Activated T-helper 1 cell treated with anti-CD3 and anti-CD28 coated beads, Interleukin-2, amount 50 U/mL, for 16 hours (primary cell): ENCODE measurements at places on chromosomes 6 and 20.

DNA sequence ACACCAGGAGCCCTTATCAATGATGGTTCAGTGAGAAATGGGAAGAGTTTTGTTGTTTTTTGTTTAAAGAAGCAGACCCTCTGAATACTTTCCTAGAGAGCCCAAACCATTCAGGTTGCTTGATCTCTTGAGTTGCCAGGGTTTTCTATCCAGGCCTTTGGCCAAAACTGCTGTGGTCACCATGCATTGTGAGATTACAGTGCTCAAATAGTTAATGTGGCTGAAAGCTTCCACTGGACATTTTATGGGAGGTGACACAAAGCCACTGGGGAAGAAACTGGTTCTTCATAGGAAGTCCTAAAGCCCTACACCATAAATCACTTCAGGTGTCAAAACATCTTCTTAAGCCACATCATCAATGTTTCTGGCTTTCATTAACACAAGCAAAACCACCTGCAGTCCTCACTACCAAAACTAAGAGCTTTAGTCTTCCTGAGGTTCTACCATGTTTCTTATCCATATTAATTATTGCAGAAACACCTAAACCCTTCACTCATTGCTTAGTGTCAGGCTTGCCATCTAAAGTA is 101.6 kb downstream of the IBTK start:
- DNase-seq: no peak

DNA sequence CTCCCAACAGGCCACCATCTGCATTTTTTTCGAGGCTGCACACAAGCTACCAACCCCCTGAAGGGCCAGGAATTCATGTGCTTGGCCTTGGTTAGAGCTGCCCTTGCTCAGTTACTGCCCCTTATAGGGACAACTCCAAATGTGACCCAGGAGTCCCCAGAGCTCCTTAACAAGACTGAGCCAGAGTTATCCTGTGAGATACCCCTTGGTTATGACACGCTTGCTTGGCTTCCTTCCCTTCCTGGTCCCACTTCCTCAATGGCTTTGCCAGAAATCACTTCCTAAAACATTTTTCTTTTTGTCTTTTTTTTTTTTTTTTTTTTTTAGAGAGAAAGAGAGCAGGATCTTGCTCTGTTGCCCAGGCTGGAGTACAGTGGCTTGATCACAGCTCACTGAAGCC is 8.9 kb downstream of the TREM1 start:
- no peak for DNase-seq

DNA sequence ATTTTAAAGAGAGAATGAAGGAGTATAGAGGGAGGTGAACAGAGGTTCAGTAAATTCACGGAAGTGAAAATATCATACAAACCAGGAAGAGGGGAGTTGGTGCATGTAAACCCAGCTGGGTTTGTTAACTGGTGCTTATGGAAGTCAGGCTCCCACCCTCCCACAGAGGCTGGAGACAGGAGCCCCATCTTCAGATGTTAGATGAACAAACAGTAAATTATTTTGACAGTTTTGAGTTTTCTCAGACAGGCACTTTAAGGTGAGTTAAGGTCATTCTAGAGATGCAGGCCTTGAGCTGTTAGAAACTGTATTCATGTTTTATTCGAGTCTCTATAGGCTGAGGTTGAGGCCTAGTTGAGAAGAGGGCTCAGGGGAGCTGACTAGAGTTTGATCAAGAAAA is 41.8 kb upstream of the FUCA2 start:
- DNase-seq: no peak

- DNase-seq: no peak
These were observed 223.7 kb downstream of the GMDS start for GRCh38 chr6:2021713-2022125.

- DNase-seq: no peak
These were observed 492.5 kb downstream of the CDKAL1 start for GRCh38 chr6:21026576-21027273.

DNA sequence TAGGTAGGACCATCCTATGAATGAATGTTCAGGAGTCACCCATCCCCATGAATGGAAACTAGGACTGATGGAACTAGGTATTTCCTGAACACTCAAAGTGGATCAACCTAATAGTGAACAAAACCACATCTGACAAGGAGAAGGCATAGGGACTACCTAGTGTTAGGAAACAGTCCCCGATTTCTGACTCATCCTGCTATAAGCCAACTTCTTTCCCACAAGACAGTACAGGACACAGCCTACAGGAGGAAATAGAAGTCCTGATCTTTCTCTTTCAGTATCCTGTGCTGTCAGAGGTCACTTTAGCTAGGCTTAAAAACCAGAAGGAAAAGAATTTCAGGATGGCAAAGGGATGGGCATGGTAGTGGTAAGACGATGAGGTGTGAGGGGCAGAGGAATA is 19.5 kb upstream of the GMDS start:
- DNase-seq: no peak

GRCh38 chr6:91083211-91083610 is 496.3 kb upstream of the MAP3K7 start:
- no peak for DNase-seq

DNA sequence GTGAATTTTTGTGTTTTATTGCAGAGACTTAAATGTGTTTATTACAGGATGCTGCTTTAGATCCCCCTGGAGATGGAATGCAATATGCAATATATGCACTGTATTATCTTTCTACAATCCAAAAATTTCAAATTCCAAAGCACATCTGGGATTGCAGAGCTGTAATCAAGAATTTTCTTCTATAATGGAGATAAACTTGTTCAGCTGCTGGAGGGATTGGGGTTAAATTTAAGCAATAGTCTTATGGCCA is 66.4 kb downstream of the MKKS start:
- DNase-seq: no peak

GRCh38 chr6:2583459-2583858 is 167.3 kb downstream of the MYLK4 start:
- DNase-seq: no peak

DNA sequence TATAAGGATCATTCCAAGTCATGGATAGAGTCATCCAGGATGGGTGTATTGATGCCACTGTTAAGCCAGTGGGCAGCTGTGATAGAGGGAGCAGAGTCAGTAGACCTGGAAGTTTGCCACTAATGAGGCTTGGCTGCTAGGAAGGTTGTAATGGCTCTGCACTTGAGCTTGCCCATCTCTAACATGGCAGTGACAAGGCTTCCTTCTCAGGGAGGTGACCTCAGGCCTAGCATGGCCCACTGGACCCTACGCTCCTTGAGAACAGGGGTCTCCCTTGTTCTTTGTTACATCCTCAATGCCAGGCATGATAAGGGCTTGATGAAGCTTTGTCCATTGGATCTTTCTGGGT is 155.1 kb downstream of the CD83 start:
- DNase-seq: no peak

DNA sequence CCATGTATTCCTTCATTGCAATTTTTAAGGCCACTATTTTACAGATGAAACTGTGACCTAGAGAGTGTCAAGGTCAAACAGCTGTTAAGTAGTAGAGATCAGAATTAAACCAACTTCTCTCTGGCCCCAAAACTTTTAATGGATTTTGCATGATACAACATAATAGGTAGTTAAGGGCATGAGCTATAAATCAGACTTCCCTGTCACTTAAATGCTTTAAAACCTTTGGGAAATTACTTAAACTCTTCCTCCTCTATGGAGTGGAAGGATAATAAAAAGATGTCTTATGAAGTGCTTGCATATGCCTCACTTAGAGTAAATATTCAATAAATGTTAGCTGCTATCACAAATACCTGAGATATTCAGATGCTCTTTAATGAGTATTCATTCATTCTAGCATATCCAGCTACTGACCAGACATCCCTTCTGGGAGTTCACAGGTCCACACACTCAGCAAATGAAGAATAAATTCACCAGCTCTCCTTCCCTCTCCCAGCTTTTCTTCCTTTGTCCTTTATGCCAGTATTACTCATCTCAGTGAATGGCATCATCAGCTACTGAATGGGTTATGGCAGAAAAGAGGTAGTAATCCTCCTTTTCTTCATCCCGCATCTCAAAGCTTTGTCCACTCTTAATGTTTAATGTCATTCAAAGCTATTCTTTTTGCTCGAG is 36.2 kb downstream of the EYA4 start:
- DNase-seq: no peak

DNA sequence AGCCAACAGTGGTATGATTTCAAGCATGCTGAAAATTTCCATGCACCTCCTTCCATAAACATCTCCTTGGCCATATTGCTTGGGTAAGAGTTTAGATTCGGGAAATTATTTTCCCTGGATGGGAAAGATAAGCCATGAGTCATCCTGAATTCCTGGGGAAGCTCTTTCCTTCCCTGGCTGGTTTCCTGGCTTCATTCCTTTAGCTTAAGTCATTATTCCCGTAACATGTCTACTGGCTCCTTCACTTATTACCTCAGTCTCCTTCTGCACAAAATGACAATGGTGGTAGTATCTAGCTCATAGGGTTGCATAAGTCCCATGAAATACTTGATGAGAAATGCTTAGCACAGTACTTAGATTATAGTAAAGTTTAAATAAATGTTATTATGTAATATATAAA is 27.6 kb downstream of the TINAG start:
- DNase-seq: no peak

GRCh38 chr20:40630713-40631112 is 58.3 kb downstream of the MAFB start:
- DNase-seq: no peak

DNA sequence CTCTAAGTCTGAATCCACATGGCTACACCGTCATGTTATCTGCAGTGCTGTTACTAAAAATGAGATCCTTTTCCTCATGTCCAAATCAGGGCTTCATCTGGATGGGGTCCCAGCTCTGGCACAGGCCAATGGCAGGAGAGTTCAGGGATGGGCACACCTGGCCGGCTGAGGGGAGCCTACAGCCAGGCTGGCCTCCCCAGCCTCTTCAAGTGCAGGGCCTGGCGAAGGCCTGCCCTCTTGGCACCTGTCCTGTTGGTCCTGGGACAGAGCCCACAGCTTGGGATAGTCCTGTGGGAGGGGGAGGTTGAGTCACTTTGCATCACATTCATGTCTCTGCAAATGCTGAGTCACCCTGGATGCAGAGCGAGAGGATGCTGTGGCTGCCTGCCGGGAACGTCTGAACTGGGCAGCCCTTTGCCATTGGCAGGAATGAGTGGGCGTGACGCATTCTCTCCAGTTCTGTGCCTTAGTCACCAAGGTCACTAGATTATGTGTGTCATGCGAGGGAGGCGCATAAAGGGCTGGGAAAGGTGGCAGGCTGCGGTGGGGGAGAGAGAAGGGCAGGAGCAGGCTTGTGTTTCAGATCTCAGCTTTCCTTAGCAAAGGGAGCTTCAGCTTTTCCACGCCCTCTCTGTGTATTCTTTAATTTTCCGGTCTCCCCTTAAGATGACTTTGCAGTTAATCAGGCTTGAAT is 223.2 kb upstream of the ECI2 start:
- no peak for DNase-seq

DNA sequence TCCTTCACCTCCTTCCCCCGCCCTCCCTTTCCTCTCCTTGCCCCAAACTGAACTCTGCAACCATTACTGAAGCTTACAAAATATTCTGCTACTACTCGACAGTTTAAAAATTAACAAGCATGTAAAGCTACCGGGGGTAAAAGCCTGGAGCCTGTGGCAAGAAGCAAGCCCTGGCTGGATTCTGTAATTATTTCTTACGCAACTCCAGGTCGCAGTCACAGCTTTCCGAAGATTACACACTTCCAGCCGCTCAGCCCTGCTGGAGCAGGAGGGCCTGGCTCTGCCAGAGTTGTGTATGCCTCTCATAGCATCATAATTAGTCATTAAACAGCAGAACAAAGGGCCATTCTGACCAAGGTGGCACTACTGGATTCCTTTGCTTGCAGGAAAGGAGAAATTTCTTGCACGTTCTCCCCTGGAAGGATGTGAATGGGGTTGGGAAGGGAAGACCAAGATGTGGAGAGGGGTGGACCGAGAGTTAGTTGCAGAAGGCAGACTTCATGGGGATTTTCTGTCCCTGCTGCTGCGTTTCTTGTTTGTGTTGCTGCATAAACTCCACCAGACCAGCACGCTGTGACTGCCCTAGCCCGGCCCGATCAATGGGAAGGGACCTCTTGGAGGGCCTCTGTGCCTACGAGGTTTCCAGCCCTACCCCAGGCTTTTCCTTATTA is 23.6 kb downstream of the FOXQ1 start:
- DNase-seq: no peak

GRCh38 chr6:151242420-151242861 is 2.7 kb downstream of the AKAP12 start:
- no peak for DNase-seq

GRCh38 chr6:132651062-132651461 is 7.9 kb downstream of the TAAR1 start:
- no peak for DNase-seq

- DNase-seq: peak; percentile 29
These were observed 26.0 kb downstream of the PTGIS start for GRCh38 chr20:49541733-49542513.

DNA sequence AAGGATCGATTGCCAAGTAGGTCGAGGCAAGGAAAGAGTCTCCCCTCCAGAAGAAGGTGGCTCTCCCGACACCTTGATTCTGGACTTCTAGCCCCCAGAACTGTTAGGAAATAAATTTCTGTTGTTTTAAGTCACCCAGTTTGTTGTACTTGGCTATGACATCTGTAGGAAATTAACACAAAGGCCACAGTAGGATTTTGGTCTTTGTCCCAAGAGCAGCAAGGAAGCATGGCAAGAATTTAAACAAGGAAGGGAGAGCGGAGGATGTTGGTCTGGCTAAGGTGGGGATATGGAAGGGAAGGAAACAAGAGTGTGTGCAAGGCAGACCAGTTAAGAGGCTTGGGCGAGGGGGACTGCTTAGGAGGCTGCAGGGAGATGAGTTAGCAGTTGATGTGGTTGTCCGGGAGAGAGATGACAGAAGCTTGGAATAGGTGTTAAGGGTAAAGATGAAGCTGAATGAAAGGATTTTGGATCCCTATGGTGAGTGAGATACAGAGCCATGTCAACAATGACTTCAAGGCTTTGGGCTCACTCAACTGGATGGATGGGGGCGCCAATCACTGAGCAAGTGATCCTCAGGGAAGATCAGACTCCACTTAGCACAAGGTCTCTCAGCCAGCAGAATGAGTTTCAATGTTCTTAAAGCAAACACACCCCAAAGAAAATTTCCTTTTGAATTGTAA is 140.5 kb upstream of the ZNF217 start:
- no peak for DNase-seq

DNA sequence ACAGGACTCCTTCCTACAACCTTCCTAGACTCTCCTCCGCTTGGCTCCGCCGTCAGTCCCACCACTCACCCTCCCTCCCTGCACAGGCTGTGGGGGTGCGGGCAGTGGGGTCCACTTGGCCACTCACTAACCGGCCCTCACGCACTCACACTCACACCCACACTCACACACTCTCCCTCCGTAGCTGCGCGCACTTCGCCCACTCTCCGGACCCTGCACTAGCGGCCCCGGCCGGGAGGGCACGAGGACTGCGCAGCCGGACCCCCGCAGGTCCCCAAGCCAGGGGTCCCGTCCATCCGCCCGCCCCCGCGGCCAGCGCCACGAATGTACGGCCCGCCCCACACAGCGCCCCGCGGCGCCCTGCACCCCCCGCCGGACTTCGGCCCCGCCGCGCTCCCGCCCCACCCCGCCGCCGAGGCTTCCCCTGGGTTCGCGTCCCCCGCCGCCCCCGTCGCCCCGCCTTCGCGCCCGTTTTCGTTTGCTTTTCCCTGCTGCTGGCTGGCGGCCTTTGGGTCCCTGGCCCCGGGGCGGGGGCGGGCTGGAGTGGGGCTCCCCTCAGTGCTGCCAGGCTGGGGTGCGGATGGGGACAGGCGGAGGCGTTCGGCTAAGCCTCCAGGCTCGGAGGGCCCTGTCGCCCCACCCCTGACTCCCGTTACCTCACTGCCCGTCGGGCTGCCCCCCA is 23.0 kb upstream of the SLC22A7 start:
- peak; percentile 10 for DNase-seq

GRCh38 chr6:5718231-5718947 is 288.3 kb downstream of the NRN1 start:
- no peak for DNase-seq

GRCh38 chr6:89707766-89708165 is 69.2 kb upstream of the LYRM2 start:
- no peak for DNase-seq
